Right lung (tissue), 10 donors: ENCODE measurements at places on chromosomes 7 and 10. TPM values are rescaled to one million over a fixed set of nuclear protein-coding genes. Genes with fewer than 3 reads are reported as not detected.

PON1 gene
- 1.2 TPM for polyA plus RNA-seq

FAM25C gene
- not detected for polyA plus RNA-seq

SORBS1 gene
- 19.1 TPM for polyA plus RNA-seq

HOGA1 gene
- polyA plus RNA-seq, result 0.90 TPM

ALKBH4 gene
- 15.1 TPM for polyA plus RNA-seq

ZC3HAV1L gene
- polyA plus RNA-seq, result 27.7 TPM

AGBL3 gene
- polyA plus RNA-seq, result 10.9 TPM

DNA sequence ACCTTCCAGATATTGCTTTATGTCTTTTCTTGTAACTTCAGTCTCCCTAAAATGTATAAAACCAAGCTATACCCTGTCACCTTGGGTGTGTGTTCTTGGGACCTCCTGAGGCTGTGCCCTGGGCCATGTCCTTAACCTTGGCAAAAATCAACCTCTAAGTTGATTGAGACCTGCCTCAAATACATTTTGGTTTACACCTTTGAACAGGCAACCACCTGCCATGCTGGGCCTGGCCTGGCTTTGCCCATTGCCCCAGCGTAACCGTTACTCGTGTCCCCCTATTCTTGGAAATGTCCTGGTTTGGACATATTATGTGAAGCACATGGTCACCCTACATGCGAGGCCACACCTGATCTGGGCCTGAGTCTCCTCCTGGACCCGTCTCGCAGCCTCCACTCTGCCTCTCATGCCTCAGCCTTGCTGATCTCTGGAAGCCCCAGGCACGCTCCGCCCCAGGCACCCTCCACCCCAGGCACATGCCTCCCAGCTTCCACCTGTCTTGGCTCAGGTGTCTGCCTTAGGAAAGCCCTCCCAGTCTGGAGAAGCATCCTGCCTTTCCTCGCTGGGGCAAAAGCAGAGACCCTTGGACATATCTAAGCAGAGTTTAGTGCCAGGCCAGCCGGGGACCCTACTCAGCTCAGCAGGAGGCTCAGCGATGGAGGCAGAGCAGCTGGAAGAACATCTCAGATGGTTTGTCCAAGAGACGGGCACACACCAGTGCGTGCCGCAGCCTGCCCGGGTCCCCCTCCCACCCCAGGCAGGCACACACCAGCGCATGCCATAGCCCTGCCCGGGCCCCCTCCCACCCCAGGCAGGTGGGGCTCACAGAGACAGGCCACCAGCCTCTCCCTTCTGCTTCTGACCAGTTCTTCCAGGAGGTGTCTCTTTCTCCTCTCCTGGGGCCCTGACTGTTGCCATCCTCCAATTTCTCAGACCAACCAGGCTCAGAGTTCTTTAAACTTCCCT is 4.0 kb upstream of the VIPR2 start:
- DNase-seq, result no peak

DNA sequence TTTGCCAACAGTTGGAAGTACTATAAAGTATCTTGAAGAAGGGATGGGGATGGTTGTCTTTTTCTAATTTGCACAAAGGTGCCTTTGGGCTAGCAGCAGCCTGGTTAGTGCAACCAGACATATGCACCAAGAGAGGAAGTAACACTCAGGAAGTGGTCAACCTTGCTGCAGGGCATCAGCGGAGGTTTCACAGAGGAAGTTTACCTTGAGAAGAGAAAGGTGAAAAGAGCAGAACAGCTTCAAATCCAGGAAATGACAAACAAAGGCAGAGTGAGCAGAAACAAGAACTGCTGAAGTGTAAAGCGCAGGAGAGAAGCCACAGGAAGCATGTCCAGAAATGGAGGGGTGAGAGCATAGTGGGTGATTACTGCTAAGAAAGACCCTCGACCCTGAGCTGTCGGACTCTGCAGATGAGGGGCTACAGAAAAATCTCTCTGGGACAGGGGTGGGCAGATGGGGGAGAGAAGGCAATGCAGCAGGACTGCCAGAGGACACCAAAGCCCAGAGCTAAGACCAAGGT is 66.9 kb downstream of the STK17A start:
- no peak for DNase-seq

GRCh38 chr7:44463169-44463808 is 27.2 kb downstream of the NUDCD3 start:
- DNase-seq, result no peak

DNA sequence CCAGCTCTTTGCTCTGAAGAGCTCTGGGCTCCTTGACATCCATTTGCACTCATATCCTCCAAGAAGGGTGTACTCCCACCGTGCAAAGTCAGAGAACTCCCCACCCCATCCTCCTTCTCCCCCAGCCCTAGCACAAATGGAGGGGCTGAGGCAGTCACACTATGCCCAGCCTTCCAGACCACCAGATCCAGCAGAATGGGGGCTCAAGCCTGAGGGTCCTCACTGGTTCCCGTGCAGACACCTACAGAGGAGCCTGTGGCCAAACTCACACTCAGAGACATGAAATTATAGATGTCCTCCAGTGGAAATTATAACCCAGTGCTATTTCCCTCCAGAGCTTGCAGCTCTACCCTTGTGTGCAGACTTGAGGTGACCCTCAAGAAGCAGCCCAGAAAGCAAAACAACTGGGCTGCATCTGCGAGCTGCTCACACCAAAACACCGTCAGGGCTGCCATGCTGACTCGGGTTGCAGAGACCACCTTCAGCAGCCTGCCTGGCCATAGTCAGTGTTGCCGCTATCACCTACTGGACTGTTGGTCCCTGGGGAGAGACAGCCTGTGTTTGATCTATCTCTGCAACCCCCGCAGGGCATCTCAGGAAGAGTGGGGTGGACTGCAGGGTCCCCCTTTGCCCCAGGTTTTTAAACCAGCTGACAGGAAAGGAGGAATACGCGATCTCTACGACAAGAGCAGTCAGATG is 7.4 kb downstream of the ZNF488 start:
- no peak for DNase-seq

DNA sequence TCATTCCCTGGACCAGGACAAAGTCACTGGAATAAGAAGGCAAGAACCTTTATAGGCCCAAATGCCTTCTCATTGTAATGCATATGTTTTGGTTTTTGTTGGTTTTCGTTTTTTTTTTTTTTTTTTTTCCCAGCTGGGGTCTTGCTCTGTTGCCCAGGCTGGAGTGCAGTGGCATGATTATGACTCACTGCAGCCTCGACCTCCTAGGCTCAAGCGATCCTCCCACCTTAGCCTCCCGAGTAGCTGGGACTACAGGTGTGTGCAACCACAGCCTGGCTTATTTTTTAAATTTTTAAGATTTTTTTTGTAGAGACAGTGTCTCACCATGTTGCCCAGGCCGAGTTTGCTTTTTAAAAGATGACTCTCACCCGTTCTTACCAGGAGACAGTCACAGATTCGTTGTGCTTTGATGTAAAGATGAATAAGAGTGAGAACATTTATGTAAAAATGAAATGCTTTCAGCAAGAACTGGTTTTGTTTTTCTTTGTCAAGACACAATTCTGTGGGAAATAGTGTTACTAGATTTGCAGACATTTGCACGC is 7.6 kb downstream of the IQCE start:
- no peak for DNase-seq

- DNase-seq, result no peak
Measured at GRCh38 chr10:103849880-103850571, 5.3 kb downstream of the SH3PXD2A start.

- no peak for DNase-seq
Measured at GRCh38 chr10:119347181-119347974, 140.0 kb downstream of the GRK5 start.

DNA sequence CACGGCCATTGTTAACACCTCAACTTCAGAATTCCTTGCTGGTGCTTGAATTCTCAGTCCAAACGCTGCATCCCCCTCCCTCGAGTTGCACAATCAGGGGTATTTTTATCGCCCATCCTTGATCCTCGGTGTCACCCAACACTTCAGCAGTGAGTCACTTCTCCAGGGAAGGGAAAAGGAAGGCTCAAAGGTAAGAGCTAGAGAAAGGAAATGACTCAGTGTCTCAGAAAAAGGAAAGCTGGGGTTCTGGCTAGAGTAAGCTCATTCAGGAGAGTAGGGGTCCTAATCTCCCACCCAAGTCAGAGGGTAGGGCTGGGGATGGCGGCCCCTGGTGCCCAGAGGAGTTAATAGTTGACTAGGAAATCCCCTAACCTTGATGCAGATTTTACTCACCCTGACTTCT is 39.8 kb upstream of the TRIM8 start:
- DNase-seq, result no peak

DNA sequence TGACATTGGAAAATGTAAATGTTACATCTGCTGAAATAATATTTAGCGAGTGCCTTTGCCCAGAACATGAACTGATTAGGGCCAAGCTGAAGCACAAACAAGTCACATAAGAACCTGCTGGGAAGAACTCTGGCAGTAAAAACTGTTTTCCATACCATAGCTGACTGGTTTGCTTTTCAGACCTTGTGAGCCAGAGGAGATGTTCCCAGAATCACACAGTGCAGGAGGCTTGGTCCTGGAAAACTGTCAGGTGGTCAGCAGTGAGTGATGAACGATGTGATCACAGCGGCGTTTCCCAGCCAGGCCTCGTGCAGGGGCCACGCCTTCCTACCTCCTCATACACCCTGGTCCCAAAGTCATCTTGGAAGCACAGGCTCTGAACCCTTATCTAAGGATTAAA is 164.2 kb upstream of the EEPD1 start:
- no peak for DNase-seq
